Smooth muscle cell of the coronary artery (primary cell): ENCODE measurements at places on chromosomes 4 and X. TPM values are rescaled to one million over a fixed set of nuclear protein-coding genes. Genes with fewer than 3 reads are reported as not detected.

CITED1 gene
- total RNA-seq, result 0.23 TPM in 1 of 2 replicates, not detected in the other

CFP gene
- 0.12 and 0.15 TPM in 2 replicates for total RNA-seq

SRPX2 gene
- 42.6 and 70.9 TPM in 2 replicates for total RNA-seq

DCAF12L2 gene
- total RNA-seq, result 0.12 TPM in 1 of 2 replicates, not detected in the other

GAGE13 gene
- not detected in 2 replicates for total RNA-seq

ABLIM2 gene
- 0.12 and 0.30 TPM in 2 replicates for total RNA-seq

ERAS gene
- not detected in 2 replicates for total RNA-seq

ARHGEF6 gene
- total RNA-seq, result 4.3 and 9.4 TPM in 2 replicates

CDKL2 gene
- 0.15 and 1.8 TPM in 2 replicates for total RNA-seq

TIGD4 gene
- 0.08 TPM in 1 of 2 replicates, not detected in the other for total RNA-seq

WDR17 gene
- total RNA-seq, result 0.15 and 2.9 TPM in 2 replicates

GPRASP3 gene
- 3.4 and 8.0 TPM in 2 replicates for total RNA-seq

UGDH gene
- 217 and 505 TPM in 2 replicates for total RNA-seq

ZMAT1 gene
- total RNA-seq, result 0.12 and 0.30 TPM in 2 replicates

NDST4 gene
- total RNA-seq, result not detected in 2 replicates

EREG gene
- under 0.01 TPM in 1 of 2 replicates, not detected in the other for total RNA-seq

CPE gene
- 9.1 and 74.6 TPM in 2 replicates for total RNA-seq

COL4A5 gene
- 4.4 and 62.7 TPM in 2 replicates for total RNA-seq

HSFX1 gene
- 0.23 and 0.35 TPM in 2 replicates for total RNA-seq

TLR1 gene
- 0.68 and 2.0 TPM in 2 replicates for total RNA-seq

NOX1 gene
- not detected in 2 replicates for total RNA-seq

CYTL1 gene
- 0.15 and 2.5 TPM in 2 replicates for total RNA-seq

FDCSP gene
- total RNA-seq, result not detected in 2 replicates

SHISA3 gene
- total RNA-seq, result 0.23 and 4.7 TPM in 2 replicates
